Muscle of arm (tissue), 14 donors: ENCODE measurements at places on chromosomes 3 and 15.

GRCh38 chr3:143895805-143896204 is 47.5 kb upstream of the SLC9A9 start:
- no peak for DNase-seq

- no peak for DNase-seq
Observed at GRCh38 chr3:59990915-59991314, 941.1 kb upstream of the CFAP20DC start.

DNA sequence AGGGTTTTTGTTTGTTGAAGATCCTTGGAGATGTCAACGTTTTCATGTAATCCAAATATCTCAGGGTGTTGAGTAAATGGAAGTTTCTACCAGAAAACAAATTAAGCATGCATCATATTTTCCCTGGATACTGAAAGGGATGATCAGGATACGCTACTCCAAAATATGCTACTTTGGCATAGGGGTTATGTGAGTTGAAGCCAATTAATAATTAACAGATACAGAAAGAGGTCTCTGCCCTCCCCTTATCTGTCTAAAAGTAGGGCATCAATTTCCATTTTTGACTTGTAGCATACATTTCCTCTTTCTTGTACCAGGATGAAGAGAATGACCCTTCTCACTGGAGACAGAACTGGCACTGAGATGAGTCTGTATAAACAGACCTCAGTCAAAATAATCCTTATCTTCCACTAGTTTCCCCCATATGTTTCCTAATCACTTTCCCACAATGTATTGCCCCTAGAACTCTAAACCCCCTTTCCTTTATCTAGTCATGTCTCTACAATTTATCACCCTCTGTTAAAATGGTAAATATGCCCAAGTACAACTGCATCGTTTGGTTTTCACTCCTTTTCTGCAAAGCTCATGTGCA is 17.4 kb upstream of the ASB14 start:
- DNase-seq: no peak

GRCh38 chr3:87426918-87427317 is 150.5 kb upstream of the POU1F1 start:
- no peak for DNase-seq

DNA sequence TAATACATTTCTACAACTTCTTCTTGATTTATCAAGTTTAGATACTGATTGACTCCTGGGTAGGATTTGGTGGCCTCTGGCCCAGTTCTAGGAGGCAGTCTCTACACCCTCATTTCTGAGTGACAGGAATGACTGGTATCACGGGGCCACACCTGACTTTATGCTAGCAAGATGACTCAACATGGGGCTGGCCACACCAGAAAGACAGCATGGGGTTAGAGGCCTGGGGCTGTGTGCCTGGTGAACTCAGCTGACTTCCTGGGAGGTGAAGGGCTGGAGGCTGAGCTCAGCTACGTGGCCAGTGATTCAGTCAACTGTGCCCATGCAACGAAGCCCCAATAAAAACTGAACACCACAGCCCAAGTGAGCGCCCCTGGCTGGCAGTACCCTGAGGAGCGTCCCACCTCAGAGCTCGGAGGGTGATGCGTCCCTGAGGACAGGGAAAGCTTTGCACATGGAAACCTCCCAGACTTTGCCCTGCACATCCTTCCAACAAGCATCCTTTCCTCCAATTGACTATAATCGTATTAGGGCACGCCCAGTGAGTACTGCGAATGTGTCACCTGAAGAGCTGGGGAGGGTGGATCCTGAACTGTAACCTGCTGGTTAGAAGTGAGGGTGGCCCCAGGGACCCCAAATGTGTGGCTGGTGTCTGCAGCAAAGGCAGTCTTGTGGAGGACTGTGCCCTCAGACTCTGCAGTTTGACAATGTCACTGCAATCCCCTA is 57.2 kb downstream of the NIPA2 start:
- no peak for DNase-seq

GRCh38 chr3:116340680-116341216 is 104.5 kb downstream of the LSAMP start:
- DNase-seq: no peak

GRCh38 chr3:23873941-23874340 is 42.8 kb downstream of the NKIRAS1 start:
- no peak for DNase-seq

GRCh38 chr3:184472723-184473428 is 88.7 kb upstream of the EPHB3 start:
- DNase-seq: peak; percentile 29

GRCh38 chr3:23944861-23945662 is at the start of gene NR1D2:
NR1D2 (plus strand) TSS chr3:23945286; CDS start chr3:23945579, 293 bp downstream.
- DNase-seq: peak; percentile 77

DNA sequence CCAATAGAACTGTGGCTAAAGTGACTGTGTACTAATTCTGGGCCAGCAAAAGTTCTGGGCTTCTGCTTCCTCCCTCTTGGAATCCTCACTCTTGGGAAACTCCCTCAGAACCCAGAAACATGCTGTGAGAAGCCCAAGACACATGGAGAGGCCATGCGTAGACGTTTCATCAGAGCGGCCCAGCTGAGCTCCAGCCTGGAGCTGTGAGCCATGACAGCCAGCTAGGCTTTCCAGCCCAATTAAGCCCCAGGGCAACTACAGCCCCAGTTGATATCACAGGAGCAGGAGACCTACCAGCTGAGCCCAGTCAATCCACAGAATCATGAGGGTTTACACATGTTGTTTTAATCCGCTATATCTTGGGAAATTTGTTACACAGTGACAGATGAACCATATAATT is 43.6 kb upstream of the CNOT10 start:
- DNase-seq: no peak

- DNase-seq: no peak
Observed at GRCh38 chr15:47188758-47189507, 528.4 kb upstream of the SEMA6D start.

DNA sequence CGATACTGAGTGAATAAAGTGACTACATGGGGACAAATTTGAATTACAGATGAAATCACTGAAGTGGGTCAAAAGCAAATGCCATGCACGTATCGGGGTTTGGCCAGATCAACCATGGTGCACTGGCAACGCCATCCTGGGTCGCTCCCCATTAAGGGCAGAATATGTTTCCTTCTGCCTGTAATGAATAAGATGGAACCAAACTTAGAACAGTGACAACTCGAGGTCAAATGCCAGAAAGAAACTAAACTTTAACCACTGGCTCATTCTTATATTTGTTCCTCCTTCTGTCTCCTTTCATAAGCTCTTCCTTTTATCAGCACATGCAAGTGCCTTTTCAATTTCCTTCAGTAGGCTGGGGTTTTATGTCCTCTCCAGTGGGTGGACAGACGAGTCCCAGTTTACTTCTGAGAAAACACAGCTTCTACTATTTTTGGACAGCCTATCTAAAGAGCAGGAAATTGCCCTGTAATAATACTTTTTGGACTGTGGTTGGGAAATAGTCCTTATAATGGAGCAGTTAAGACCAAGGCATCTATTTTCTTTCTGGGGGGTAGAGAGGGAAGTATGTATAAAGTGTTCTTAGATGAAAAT is 61.4 kb downstream of the WHAMM start:
- DNase-seq: no peak

DNA sequence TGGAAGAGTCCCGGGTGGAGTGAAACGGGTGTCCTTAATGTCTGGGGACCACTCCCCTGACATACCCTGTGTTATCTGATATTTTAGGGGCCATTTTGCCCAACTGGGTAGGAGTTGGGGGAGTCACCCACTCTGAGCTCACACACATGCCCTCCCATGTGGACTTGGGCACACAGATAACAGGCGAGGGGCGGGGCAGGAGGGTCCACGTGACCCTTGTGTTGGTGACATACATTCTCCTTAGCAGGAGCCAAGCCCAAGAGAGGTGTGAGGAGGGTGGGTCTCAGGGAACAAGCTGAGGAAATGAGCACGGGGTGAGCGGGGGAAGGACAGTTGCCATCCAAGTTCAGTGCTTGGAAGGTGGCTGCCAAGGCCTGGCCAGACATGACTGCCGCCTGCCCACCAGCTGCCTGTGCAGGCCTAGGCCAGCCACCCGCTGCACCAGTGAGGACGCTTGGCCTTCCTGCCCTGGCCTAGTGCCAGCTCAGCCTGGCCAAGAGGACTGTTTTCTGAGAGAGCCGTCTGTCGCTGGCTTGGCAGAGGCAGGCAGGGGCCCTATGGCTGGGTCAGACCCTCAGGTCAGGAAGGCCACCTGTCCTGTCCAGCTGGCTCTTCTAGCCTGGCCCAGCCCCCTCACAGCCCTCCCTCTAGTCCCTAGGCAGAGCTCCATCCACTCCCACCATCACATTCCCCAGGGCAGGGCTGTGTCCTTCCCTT is 31.3 kb upstream of the TMEM115 start:
- DNase-seq: peak; percentile 49

DNA sequence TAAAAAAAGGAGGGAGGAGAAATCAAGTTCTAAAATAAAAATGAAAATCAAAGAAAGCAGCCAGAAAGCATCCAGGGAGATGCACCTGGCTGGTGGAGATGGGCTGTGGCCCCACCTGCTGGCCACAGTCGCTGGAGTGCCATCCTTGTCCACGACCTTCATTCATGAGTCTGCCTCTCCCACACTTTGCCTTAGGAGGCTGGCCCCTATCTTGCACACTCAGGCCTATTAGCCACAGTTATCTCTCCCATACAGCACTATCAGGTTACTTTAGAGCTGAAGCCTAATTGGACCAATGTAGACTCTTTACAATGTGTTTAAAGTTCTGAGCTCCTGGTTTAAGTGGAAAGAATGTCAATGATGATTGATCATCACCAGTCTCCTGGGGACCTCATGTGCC is 392.0 kb upstream of the RORA start:
- no peak for DNase-seq

GRCh38 chr15:49621887-49622286 is 1.0 kb downstream of the DTWD1 start:
- DNase-seq: no peak

GRCh38 chr15:80396096-80396495 is 8.1 kb upstream of the ARNT2 start:
- DNase-seq: no peak

DNA sequence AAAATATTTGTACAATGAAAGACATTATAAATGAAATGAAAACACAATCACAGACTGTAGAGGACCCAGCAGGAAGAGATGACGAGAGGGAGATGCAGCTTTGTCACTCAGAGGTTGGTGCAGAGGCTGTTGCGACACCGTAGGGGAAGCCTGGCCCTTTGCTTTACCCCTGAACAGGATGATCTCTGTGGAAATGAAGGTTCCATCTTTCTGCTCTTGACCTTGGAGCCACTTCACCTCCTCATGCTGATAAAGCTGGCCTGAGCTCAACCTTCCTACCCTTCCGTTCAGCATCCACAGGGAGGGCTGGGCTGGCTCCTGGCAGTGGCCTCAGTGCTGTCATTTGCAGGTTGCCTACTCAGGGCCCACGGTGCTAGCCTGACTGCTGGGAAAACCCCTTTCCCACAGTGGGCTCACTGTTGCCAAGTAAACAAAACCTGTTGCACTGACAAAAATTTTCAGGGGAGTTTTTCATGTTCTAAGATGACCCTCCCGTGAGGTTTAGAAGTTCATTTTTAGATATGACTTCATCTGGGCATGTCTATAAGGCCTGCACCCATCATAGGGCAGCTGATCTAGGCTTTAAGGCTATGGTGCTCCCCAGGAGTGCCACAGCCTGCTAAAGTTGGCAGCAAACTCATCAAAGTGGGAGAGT is 3.0 kb upstream of the CD80 start:
- DNase-seq: no peak
